Erythroblast (primary cell): ENCODE measurements at places on chromosomes 5 and 9.
A peak's percentile ranks its signal among the peaks of the same experiment; 100 is the strongest.

DNA sequence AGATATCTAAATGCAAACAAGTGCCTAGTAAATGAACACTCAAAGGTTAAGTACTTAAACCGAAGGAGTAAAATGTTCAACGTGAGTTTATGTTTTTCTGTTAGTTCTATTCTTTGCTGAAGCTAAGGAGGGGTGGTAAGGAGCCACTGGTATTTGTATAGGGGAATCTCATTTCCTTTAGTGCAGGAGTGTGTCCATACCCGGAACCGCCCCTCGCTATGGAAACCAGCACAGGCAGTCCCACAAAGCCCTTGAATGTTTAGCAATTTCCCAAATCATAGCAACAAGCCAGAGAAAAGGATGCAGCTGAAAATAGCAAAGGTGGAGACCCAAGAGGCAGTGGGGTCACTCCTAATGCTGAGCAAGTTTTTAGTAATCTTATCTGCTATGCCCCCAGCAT lies 78.8 kb upstream of the STK32A start:
- DNase-seq = no peak

DNA sequence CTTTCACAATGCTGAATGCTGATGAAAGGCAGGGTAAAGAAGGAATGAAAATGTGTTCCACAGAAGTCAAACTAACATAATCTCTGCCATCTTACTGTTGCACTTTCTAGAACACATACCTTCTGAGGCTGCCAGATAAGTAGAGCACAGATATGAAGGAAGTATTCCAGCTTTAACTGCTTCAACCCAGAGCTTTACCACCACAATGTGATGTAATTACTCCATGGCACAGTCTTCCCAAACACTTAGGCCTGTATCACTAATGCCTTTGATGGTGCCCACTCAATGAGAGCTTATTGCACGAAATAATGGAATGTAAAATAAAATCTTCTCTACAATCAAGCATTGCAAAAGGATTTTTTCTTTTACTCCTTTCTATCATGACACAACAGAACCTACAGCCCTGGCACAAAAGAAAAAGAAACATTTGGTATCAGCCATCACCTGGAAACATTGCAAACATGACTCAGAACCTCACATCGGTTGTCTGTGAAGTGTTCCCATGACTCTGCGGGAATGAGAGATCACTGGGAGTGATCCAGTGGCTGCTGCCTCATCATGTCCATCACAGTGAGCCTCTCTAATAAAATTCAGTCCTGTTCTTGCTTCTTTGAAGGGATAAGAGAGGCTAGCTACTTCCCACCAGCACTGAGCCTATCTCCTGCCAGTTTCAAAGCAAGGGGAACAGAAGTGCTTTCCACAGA lies 385.8 kb downstream of the EFNA5 start:
- no peak for DNase-seq

DNA sequence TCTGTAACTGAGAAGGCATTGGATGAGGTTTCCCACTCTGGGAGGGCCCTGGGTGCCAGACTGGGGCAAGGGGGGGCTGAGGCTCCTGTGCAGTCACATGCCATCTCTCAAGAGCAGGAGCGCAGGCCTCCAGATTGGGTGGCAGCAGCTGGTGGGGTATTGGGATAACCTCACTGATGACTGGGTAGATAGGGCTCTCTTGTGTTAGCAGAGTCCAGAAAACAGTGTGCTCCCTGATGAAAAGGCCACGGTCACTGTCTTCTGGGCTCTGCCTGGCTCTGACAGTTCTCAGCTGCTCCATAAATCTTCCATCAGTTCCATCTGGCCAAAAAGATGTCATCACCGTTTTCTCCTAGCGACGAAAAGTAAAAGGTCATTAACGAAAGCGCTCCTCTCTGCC lies 21.8 kb upstream of the NKX2-5 start:
- DNase-seq = no peak

- no peak for DNase-seq
These were observed 1.0 kb downstream of the EGR1 start for GRCh38 chr5:138466125-138466899.

GRCh38 chr9:129318121-129319075 lies 140.3 kb upstream of the IER5L start:
- no peak for DNase-seq

DNA sequence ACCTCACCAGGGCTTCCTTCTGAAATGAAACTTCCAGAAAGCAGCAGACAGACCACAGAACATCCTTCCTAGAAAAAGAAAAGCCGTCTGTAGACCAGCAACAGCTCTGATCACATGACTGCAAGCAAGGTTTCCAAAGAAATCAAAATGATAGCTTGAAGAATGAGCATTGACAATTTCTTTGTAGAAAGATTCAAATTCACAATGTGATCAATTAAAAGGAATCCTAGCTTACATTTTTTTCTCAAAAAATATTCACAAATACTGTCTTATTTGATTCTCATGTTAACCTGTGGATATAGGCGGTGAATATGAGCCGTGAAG lies 144.9 kb downstream of the MTX3 start:
- no peak for DNase-seq

DNA sequence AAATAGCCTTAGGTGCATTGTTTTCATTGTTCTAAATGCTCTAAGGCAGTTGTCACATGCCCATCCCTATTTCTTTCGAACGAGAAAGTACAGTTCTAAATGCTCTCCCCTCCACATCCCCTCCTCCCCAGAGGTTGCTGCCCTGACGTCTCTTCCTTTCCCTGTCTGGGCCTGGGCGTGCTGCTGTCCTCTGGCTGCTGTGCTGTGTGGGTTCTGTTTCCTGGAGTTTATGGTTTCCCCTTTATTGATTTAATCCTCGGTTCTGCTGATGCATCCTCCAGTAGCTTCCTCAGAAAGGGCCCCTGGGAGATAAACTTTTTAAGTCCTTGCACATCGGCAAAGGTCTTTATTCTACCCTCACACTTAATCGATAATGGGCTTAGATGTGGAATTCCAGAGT lies 48.8 kb downstream of the MVB12B start:
- no peak for DNase-seq

DNA sequence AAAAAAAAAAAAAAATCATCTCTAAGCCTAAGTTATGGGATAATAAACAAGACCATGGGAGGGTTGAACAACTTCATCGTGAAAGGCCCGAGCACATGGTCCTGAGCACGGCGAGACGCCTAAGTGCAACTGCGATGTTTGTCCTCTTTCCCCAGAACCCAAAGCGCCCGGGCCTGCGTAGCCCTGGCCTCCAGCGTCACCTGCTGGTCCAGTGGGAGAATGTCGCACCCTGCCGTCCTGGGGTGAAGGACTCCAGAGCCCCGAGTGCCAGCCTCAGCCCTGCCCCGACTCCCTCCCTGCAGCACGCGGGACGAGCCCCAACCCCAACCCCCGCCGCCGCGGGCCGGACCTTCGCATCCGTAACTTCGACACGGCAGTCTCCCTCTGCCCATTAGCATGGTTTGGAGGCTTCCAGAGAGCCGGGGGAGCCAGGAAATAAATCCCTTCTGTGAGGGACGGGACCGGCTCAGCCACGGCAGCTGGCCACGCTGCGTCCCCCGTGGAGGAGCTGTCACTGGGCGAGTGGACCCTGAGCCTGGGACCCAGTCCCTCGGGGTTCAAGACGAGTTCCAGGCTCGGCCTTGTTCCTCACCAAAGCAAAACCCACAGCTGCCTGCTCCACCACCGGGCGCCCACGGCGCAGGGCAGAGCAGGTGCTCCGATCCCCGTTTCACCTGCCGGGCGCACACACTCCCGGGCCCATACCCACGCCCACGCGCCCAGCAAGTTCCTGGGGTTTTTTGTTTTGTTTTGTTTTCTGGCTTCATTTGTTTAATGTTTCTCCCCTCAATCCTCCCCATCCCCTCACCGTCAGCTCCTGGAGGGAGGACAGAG lies 132.5 kb upstream of the HAND1 start:
- DNase-seq = peak; percentile 79

GRCh38 chr9:109122726-109123621 lies 3.2 kb upstream of the TMEM245 start:
- DNase-seq = peak; percentile 90
